Osteoblast (primary cell): ENCODE measurements at places on chromosomes 6 and 20. TPM values are rescaled to one million over a fixed set of nuclear protein-coding genes. Genes with fewer than 3 reads are reported as not detected.

Gene GABRR1
- total RNA-seq, result not detected in 2 replicates

Gene HNF4A
- not detected in 2 replicates for total RNA-seq

Gene ZNF133
- total RNA-seq, result 18.0 and 19.5 TPM in 2 replicates

Gene SLC32A1
- not detected in 2 replicates for total RNA-seq

Gene ZNF217
- total RNA-seq, result 26.4 and 26.8 TPM in 2 replicates

Gene LPA
- not detected in 2 replicates for total RNA-seq

Gene SYCP2L
- total RNA-seq, result 0.36 TPM in 1 of 2 replicates, not detected in the other

Gene SLC39A7
- total RNA-seq, result 108 and 109 TPM in 2 replicates

GRCh38 chr6:24667378-24667803, 514 bp downstream of the ACOT13 start:
- peak; percentile 78 for DNase-seq

GRCh38 chr6:129494099-129494498, 215.9 kb downstream of the ARHGAP18 start:
- no peak for DNase-seq

- DNase-seq, result peak; percentile 21
Observed at GRCh38 chr20:36728986-36729385, 16.9 kb downstream of the NDRG3 start.

GRCh38 chr6:55210952-55211351, 36.6 kb downstream of the HCRTR2 start:
- DNase-seq, result no peak

DNA sequence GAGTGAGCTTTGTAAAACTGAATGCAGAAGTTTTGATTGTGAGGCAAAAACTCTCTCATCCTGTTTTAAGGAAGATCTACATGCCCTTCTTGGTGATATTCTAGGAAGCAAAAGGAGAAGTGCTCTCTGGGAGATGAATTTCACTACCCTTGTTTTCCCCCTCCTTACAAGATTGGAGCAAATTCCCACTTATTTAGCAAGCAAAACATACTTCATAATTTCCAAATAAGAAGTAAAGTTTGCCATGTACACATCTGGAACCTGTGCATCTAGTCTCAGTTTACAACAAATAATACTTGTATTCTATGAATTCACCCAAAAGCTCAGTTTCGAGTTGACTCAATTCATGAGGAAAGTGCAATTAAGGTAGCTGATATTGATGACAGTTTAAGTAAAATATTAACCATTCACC, 27.6 kb upstream of the IFNGR1 start:
- no peak for DNase-seq

DNA sequence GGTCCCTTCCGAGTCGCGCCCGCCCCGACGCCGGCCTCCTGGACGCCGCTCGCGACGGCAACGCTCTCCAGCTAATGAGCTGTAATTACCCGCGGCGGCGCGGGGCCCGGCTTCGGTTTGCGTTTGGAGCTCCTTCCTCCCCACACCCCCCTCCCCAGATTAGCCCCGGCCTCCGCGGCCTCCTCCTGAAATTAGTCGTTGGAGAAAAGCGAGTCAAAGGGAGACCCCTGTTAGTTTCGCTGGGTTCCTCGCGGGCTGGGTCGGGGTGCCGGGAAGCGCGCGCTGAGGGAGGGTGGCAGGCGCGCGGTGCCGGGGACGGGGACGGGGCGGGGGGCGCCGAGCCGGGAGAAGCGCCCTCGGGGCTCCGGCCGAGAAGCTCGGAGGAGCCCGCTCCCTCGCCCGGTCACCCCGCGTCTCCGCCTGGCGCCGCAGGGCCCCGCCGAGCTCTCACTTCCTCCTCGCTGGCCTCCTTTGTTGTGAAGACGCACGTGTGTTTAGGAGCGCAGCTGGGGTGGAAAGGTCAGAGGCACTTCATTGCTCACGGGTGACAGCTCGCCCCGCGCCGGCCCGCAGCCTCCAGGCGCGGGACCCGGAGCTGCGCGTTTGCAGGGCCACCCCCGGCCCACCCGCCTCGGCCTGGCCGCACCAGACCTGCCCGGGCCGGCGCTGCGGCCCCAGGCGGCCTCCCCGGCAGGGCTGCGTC, 4.9 kb downstream of the FOXC1 start:
- DNase-seq, result peak; percentile 94

DNA sequence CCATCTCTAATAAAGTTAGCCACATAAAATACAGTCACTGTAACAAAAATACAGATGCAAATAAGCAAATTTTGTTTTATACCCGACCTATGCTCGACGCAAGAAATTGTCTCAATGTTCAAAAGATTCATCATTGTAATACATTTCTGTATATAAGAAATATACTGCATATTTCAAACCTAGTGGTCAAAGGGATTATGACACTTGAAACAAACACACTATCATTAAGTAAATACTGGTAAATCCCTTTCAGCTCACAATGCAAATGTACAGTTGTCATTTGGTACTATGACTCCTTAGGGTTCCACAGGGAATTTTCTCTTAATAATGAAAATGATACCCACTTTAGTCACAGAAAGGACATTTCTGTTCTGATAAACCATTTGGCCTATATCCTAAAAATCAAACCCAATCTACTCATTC, 2.2 kb downstream of the HIVEP2 start:
- DNase-seq, result peak; percentile 90

- no peak for DNase-seq
Observed at GRCh38 chr6:12351672-12352071, 61.5 kb downstream of the EDN1 start.

DNA sequence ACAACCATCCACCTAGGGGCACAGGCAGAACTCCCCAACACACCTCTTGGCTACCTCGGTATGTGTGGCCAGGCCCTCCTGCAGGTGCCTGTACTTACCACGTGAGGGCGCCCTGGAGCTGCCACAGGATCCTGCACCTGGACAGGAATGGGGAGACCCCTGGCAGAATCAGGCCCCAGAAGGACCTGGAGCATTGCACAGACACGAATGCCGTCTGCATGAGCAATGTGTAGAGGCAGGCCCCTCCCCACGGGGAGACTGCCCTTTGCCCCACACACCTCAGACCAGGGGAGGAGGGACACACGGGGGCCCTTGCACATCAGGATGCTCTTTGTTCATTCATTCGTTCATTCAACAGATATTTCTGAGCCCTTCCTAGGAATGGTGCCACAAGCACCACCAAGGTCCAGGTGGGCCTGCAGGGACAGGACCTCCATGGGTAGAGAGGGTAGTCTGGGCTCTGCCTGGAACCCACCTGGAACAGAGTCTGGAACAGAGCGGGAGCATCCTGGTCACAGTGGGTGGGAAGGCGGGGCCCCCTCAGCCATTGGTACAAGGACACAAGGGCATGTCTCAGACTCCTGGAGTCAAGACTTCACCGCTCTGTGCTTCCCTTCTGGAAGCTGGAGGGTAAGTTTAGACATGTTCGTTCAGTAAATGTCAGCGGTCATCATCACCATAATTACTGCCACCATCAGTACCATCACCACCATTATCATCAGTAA, 32.3 kb downstream of the YTHDF1 start:
- peak; percentile 98 for DNase-seq

- no peak for DNase-seq
Observed at GRCh38 chr6:84017709-84018452, 15.7 kb upstream of the MRAP2 start.

DNA sequence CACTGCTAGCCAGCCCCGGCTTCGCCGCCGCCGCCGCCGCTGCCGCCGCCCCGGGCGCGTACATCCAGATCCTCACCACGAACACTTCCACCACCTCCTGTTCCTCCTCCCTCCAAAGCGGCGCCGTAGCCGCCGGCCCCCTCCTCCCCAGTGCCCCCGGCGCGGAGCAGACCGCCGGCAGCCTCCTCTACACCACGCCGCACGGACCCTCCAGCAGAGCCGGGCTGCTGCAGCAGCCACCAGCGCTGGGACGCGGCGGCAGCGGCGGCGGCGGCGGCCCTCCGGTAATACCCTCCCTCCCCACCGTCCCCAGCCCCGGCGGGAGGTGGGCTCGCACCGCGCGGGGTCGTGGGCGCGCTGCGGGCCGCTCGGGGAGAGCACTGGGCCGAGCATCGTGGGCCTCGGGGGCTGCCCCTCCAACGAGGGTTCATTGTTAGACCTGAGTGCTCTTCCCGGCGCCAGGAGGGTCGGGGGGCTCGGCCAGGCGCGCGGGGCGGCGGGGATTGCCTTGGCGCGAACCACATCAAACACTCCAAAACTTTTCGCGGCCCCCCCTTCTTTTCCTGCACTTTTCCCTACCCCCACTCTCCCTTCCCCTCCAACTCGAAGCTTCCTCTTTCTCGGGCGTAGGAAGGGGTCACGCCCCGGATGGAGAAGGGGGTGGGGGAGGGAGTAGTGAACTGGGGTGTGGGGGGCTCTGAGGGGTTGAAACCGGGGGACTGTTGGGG, 827 bp downstream of the E2F3 start:
- DNase-seq, result peak; percentile 81

DNA sequence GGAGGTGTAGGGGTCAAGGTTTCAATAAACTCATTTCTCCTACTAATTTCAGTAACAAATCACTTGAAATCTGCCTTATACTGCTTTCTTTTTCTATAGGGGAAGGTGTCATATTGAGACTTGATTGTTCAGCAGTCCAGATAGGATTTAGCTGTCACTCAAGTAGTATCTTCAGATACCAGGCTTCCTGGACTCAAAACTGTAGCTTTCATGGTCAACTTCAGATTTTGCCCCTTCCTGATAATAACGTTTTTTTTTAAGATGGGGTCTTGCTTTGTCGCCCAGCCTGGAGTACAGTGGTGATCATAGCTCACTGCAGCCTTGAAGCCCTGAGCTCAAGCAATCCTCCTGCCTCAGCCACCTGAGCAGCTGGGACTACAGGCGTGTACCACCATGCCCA, 77.8 kb downstream of the JAG1 start:
- no peak for DNase-seq

- no peak for DNase-seq
Observed at GRCh38 chr6:108565893-108566292, 5.2 kb downstream of the FOXO3 start.

- no peak for DNase-seq
Observed at GRCh38 chr6:144607998-144608735, 323.0 kb downstream of the UTRN start.

DNA sequence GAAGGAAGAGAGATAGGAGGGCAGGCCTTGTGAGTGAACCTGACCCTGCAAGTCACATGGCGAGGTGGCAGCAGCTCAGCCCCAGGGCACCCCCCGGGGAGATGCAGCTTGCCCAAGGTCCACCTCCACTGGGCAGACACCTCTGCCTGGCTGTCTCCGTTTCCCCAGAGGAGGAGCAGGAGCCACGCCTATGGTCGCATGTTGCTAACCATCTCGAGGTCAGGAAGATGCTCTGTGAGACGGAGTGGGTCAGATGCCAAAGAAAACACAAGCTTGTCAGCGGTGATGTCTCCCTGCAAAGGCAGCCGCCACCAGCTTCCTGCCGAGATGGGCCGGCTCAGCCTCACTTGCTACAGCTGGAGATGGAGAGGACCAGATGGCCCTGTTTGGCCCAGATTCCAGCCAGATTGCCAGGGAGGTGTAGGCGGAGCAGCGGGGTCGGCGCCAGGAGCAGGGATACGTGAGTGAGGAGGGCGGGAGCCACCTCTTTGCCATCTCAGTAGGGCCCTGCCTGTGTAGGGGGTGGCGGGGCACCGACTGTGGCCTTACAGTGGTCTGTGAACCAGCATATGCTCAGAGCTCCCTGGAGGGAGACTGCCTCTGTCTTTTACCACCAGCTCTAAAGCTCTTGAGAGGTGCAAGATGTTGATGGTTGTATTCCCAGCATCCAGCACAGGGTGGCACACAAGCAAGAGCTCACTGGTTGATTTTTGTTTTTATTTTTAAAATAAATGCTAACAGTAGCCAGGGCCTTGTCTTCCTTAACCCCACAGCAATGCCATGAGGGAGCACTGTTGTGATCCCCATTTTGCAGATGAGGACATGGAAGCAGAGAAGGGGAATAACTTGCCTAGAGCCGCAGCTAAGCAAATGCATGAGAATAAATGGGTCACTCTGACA, 42.9 kb upstream of the FAM83D start:
- DNase-seq, result no peak

DNA sequence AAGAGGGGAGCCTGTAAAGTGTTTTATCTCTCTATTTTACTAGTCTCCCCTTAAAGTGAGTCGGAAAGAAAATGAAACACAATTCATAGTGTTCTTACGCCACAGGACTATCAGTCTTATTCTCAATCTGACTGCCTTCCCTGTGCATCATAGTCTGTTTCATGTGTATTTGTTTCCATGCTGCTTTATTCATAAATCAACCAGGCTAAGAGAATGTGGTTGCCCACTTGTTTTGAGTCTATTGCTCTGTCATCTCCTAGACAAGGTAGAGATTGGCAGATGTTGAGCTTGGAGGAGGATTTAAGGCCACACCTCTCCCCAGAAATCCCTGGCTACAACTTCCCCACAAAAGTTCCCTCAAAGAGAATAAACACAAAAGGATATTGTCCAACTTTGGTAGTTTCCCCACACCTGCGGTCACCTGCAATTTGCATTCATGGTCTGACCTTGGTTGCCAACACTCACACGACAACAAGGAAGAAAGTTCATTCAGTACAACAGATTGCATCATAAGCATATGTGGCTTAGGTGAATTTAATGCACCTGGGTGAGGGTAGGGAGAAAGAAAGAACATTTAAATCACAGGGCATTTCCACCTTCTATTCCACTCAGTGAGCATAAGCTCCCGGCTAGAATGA, 167.1 kb upstream of the FBXL4 start:
- no peak for DNase-seq

DNA sequence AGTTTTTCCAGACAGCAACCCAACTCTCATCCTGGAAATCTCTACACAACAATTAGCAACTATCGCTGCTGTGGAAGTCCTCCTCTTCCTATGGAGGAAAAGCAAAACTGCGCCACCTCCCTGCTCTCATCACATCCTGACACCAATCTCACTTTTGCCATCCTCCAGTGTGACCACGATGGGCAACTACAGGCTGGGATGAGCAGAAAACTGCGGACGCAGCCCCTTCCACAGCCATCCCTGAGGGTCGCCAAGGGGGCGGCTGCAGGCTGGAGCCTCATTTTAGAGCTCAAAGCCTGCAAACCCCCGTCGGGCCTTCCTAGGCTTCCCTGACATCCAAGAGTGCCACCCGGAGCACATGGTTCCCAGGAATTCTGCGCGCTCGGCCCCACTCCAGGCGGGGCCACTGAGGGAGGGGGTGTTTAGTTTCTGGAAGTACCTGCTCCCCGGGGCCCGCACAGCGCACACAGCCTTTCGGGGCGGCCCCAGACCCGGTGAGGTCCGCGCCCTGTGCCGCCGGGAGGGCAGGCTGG, 1.2 kb downstream of the TCFL5 start:
- DNase-seq, result peak; percentile 73

DNA sequence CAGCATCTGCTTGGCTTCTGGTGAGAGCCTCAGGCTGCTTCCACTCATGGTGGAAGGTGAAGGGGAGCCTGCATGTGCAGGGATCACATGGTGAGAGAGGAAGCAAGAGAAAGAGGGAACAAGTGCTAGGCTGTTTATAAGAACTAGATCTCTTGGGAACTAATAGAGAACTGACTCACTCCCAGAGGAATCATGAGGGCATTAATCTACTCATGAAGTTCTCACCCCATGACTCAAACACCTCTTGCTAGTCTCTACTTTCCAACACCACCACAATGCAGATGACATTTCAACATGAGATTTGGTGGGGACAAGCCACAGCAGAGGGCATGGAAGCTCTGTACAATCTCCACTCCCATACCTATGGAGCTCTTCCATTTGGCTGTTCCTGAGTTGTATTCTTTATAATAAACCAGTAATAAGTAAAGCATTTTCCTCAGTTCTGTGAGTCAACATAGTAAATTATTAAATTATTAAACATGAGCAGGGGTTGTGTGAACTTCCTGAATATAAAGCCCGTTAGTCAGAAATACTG, 524.1 kb upstream of the NRSN1 start:
- DNase-seq, result no peak
